AG04449 (cell line): ENCODE measurements at places on chromosomes 2 and 18.

GRCh38 chr2:188628989-188629752 lies 337.5 kb downstream of the GULP1 start:
- DNase-seq = no peak

- no peak for DNase-seq
Measured at GRCh38 chr2:48162742-48163141, 256.4 kb upstream of the FBXO11 start.

- DNase-seq = no peak
Measured at GRCh38 chr18:59056706-59057492, 82.8 kb upstream of the SEC11C start.

DNA sequence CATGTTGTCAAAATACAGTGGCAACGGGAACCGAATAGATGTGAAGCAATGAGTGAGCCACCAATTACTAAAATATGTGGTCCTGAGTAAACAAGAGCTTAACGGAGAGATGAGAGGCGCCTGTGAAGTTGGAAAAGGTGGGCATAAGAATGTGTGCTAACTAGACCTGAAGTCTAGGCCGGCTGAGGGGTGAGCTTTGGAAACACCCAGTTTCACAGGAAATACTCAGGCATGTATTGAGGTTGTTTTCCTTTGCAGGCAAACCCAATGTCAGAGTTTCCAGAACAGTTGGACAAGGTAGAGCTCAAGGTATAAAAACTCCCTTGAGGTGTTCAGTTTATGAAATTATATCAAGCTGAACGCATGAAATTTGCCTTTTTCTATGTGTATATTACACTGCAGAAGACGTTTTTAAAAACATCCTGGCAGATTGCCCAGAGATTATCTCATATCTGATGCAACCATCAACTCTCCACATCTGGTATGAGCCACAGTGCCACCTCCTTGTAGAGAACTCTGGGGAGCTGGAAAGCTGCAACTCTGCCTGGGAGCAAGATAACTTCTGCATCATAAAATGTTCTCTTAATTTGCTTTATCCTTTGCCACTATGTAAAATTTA lies 3.9 kb upstream of the WDSUB1 start:
- peak; percentile 55 for DNase-seq

DNA sequence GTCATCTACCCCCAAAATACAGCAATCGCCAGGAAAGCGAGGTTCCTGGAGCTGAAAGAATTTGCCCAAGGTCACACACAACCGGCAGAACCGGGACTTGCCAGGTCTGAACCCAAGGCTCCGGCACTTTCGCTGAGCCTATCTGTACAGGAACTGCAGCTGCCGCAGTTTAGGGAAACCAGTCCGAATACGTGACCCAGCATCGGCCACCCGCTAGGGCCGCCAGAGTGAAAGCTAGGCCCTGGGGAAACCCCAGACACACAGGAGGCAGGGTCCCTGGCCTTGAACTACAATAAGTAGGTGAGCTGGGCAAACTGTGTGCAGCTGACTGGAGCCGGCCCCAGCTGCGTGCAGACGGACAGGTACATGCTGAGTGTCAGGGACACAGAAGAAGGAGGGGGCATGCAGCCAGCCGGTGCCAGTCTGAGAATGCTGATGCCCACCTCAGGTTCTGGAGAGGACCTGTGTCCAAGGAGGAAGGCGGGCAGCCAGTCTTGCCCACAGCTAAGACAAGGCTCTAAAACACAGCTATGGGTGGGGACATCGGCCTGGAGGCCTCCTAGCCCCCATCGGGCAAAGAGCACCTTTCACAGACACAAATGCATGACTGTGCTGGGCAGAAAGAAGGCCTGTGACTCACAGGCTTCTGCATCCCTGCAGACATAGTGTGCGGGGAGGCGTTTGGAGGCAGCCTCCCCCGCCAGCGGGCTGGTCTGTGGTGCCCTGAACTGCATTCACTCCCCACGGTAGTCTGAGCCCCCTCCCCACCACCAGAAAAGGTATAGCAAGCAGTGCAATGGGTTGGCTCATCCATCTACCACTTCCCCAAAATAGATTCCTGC lies 107.4 kb upstream of the ID2 start:
- DNase-seq = no peak

DNA sequence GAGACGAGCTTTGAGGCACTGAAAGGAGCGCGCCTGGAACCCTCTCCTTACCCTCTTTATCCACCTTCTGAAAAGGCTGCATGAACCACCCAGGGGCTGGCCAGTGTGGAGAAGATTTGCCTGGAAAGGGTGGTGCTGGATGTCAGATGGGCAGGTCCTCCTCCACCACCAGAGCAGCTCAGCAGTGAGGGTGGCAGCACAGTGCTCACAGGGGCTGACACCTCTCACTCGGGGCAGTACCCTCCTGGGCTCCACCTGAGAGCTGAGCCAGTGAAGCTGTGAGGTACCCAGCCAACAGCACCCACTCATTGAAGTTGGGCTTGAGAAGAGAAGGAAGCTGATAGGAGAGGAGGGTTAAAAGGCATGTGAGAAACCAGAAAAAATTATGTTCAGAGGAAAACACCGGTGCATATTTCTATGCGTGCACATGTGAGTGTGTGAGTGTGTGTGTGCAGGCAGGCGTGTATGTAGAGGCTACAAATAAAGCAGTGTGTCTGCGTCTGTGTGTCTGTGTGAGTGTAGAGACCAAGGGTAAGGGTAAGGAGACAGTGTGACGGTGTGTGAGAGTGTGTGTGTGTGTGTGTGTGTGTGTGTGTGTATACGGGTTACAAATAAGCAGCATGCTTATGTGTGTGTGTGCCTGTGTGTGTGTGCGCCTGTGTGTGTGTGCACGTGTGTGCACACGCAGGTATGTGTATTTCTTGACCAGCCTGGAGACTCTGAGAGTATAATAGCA lies 40.7 kb downstream of the TEX44 start:
- DNase-seq = no peak

GRCh38 chr2:74131901-74132300 lies 15.8 kb downstream of the BOLA3 start:
- DNase-seq = no peak

GRCh38 chr2:217868911-217869334 lies 133.9 kb downstream of the TNS1 start:
- no peak for DNase-seq

DNA sequence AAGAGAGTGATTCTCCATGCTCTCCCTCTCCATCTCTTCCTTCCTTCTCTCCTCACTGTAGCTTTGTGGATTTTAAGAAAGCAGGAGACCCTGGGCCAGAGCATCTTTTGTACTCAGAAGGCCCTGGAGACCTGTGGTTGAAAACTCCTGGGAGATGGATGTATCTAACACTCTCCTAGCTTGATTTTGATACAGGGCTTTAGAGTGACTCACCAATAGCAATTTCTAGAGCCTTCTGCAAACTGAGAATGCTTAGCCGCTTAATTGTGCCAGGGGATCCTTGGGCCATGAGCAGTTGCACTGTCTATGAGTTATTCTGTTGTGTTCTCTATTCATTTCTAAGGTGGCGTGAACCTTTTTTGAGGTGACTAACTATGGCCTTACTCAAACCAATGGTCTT lies 17.7 kb downstream of the HOXD1 start:
- DNase-seq = no peak

- DNase-seq = no peak
Measured at GRCh38 chr18:68179811-68180210, 535.1 kb downstream of the TMX3 start.

DNA sequence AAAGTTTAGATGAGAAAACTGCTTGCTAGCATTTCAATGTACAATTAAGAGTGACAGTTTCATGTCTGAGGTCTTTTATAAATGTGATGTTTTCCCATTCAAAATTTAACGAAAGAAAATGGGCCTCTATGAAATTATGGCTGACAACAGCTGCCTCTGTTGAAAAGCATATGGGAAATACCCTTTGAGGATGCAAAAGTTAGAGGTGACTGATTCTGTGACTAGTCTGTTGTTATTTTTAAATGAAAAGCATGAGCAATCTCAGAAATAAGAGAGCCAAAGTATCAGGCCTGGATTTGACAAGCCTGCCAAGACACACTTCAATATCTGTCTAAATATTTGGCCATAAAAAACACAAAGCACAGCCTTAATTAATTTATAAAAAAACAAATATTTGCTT lies 580.8 kb downstream of the ERBB4 start:
- no peak for DNase-seq

GRCh38 chr18:46468426-46469180 lies 188.4 kb downstream of the LOXHD1 start:
- no peak for DNase-seq

GRCh38 chr2:207144173-207144785 lies 21.5 kb downstream of the KLF7 start:
- DNase-seq = no peak

- DNase-seq = no peak
Measured at GRCh38 chr18:63083555-63083954, 236.0 kb downstream of the BCL2 start.

- no peak for DNase-seq
Measured at GRCh38 chr2:166518634-166519390, 24.8 kb upstream of the SCN7A start.
